Large intestine (tissue), 12 donors: ENCODE measurements at places on chromosomes 11 and 22. TPM values are rescaled to one million over a fixed set of nuclear protein-coding genes. Genes with fewer than 3 reads are reported as not detected.

- peak; percentile 28 for DNase-seq
Measured at GRCh38 chr11:115580927-115581680, 76.9 kb upstream of the CADM1 start.

DNA sequence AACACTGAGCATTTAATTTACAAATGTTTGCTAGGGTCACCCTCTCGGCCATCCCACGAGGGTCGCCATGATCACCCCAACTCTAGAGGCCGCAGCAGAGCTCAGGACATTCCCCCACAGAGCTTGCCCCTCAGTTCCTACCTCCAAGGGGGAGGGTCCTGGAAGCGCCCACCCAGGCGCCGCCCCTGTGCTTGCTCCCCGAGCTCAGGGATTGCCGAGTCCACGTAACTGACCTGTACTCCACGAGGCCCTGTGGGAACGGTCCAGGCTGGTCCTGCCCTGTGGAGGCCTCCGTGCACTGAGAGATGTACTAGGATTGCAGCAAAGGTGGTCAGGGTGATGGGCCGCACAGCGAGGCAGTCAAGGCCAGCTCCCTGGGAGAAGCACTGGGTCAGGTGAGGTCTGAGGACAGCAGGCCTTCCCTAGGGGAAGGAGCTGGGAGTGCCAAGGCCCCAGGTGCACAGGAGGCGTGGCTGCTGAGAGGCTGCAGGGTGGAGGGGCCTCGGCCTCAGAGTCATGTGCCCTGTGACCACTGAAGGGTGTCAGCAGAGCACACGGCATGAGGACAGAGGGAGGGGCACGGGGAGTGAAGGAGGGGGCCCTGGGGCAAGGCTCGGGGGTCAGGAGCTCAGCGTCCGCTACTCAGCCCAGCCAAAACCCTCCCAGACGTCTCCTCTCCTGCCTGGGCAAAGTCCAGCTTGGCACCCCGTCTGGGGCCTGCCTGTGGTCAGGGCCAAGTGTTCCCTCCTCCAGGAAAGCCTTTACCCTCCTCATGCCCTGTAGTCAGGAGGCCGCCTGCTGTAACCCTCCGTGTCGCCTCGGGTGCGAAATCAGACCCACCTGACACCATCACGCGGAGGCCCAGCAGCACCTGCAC is 2.4 kb upstream of the MIOX start:
- peak; percentile 97 for DNase-seq

DNA sequence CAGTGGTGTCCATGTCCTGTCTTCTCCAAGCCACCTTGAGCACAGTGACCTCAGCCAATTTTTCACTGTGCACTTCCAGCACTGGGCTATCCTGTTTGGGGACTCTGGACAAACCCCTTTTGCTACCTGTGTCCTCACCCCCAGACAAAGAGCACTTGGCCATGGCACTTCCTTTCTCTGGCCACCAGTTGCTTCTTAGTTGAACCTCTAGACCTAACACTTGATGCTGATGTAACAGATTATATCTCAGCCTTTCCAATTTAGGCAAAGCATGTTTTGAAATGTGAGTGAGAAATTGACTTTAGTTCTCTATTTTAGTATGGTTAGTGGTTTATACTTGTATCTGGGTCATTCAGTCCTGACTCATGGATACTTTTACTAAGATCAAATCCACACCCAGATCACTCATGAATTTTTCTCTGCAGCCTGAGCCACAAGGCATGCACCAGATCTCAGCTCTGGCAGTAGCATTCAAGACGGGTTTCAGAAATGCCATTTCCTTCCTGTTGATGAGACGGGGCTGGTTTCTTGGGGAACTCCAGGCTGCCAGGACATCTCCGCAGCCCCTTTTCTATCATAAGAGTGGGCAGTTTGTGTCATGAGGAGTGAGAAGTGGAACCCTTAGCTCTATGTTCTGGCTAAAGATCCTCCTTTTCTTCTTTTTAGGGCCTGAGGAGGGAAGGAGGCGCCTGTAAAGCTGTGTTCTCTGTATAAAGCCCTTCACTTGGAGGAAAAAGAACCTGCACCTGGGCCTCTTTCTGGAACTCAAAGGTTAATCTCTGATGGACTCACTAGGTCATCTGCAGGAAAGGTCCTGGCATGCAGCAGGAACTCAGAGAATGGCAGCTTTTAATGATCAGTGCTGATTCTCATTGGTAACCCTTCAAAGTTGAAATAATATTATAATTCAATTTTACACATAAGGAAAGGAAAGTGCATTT is 185.6 kb upstream of the TENM4 start:
- DNase-seq: peak; percentile 74

DNA sequence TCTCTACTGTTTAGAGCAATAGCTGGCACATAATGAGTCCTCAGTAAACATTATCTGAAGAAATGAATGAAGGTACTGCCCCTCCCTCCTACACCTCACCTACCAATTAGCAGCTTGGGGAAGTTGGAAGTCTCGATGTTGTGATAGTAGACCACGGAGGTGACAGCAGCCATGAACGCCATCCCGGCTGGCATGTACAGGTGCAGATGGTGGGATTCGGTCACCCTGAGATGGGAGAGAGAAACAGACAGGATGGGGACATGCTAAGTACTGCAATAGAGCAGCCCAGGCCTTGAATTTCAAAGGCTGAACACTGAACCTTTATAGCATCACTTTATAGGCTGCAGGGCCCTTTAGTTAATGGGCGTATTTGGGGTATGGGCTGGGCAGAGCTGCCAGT is 6.6 kb downstream of the ABCC8 start:
- no peak for DNase-seq

DNA sequence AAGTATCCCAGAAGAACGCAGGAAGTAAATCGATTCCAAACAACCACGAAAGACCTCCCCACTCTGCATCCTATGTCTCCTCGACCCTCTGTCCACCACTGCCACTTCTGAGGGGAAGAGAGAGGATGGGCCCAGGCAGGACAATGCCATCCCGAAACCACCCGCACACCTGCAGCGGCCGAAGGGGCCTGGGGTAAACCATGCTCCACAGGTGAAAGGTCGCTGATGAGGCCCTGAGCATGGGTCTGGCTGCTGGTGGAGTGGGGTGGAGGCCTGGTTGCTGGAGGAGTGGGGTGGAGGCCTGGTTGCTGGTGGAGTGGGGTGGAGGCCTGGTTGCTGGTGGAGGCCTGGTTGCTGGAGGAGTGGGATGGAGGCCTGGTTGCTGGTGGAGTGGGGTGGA is 13.1 kb downstream of the TOLLIP start:
- DNase-seq: no peak

- DNase-seq: no peak
Measured at GRCh38 chr11:10382518-10382917, 72.5 kb upstream of the AMPD3 start.

HSPB2 gene
- 4.3 TPM for polyA plus RNA-seq

LDHAL6A gene
- polyA plus RNA-seq: 0.33 TPM
